ENCODE measurements at places on chromosomes 4 and X.

GRCh38 chr4:47483745-47484144 is 1.3 kb upstream of the ATP10D start:
- no peak for DNase-seq

GRCh38 chrX:123217077-123217476 is 33.0 kb downstream of the GRIA3 start:
- no peak for DNase-seq

DNA sequence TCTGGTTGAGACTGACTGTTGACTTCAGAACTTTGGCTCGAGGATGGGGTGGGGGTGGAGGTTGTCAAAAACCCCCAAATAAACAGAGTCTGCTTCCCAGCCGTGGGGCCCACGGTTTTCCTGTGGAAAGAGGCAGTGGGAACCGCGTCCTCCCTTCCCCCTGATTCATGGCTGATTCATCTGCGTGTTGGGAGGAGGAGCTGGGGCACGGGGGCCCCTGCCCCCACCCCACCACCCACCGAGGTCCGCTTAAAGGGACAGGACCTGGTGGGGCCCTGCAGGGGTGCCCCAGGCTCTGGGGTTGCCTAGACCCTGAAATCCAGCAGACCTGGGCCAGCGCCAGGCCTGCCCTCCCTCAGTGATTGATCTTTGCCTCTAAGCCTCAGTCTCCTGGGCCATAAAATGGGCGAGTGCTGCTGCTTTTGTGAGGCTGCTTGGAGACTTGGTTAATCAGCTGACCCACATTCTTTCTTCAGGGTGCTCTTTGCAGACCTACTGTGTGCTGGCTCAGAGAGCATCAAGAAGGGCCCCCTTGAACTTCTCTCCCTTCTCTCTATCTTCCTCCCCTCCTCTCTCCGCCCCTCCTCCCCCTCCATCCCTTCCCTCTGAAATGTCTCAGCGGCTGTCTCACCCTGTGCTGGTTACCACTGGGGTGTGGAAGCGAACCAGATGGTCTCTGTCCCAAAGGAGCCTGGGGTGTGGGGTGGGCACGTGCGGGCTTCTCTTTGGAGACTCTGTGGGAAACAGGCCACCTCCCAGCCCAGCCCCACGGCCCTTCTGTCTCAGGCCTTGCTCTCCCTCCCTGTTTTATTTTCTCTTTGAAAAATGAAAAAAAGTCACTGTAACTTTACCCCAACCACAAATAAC is 9.1 kb downstream of the HTRA3 start:
- DNase-seq: no peak

DNA sequence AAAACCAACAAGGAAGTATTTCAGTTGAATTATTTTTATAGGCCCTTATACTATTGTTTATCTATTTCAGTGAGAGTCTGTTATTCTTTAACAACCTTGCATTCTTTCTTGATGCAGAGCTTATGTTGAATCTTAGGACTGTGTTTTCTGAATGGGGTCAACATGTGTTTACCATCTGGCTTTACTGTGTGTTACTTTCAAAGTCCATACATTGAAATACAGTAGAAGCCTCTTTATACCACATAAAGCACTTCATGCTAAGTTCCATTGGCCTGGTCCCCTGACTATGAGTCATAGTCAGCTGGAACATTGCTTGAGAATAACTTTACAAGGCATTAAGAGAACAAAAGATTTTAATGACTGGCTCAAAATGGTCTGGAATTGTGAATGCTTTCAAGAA is 152.6 kb downstream of the GASK1B start:
- peak; percentile 49 for DNase-seq

DNA sequence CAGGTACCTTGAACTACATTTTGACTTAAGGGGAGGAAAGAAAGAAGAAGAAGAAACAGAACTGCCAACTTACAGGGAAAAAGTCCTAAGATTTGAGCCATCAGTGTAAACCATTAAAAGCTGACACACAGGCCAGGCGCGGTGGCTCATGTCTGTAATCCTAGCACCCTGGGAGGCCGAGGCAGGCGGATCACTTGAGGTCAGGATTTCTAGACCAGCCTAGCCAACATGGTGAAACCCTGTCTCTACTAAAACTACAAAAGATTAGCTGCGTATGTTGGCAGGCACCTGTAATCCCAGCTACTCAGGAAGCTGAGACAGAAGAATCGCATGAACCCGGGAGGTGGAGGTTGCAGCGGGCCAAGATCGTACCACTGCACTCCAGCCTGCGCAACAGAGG is 389.7 kb upstream of the FAM241A start:
- DNase-seq: no peak

DNA sequence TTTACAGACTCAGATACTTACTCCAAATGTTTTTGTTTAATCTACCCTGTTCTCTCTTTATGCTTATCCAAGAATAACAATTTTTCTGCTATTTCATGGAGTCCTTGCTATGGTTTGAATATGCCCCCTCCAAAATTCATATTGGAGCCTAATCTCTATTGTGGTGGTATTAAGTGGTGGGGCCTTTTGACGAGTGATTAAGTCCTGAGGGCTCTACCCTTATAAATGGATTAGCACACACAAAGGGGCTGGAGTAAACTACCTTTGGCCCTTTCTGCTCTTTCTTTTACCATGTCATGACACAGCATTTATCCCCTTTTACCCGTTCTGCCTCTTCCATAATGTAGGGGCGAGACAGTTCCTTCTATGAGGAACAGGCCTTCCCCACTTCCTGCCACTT is 285.5 kb downstream of the GASK1B start:
- no peak for DNase-seq

GRCh38 chr4:84366161-84366560 is 132.9 kb downstream of the NKX6-1 start:
- DNase-seq: no peak

DNA sequence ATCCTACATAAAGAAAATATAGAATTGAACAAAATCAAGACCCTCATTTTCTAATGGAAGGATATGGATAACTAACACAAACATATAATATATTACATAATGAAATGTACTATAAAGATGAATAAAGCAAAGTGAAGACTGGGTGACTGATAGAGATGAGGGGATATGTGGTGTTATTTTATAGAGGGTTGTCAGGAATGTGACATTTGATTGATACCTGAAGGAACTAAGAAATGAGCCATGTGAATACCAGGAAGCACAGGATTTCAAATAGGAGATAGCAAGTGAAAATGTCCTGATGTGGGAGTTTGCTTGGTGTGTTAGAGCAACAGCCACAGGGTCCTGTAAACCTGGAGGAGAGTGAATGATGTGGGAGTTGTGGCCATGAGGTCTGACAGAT is 40.1 kb upstream of the GNPDA2 start:
- DNase-seq: no peak

DNA sequence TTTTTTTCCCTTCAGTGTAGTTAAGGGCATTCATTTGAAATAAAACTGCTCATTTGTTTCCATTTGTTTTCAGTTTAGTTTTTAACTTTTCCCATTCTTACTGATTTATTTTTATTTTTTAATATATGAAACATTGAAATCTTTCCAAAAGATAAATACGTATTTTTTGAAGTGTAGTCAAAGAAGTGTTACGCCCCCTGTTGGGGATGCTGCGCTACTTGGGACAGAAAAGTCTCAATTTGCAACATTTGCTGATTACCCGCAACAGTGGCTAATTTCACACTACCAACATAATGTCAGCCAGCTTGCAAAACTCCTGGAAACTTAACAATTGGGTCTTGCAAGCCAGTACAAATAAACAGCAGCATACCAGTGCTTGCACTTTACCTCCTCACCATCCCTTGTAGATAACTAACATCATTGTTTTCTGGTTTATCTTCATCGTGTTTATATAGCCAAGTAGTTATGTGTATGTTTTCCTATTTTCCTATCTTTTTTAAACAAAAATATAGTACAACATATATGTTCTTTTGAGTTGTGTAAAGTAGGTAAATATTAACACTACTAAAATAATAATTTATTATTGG is 158.6 kb downstream of the STPG2 start:
- DNase-seq: no peak

- no peak for DNase-seq
These were observed 8.3 kb upstream of the GRPEL1 start for GRCh38 chr4:7075962-7076695.

DNA sequence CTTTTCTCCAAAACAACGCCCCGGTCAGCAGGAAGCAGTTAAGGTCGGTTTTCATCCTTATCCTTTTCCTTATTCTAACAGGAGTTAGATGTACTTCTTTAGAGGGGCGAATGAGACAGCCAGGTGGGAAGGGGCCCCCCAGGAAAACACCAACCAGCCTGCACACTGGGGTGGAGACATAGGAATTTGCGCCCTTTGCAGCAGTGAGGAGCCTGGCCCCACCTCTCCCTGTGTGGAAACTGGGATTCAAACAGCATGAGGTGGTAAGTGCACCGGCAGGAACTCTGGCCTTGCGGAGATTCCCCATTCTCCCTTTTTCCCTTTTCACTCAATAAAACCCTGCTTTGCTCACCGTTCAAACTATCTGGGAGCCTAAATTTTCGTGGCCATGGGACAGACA is 8.0 kb upstream of the FAM47C start:
- DNase-seq: no peak

DNA sequence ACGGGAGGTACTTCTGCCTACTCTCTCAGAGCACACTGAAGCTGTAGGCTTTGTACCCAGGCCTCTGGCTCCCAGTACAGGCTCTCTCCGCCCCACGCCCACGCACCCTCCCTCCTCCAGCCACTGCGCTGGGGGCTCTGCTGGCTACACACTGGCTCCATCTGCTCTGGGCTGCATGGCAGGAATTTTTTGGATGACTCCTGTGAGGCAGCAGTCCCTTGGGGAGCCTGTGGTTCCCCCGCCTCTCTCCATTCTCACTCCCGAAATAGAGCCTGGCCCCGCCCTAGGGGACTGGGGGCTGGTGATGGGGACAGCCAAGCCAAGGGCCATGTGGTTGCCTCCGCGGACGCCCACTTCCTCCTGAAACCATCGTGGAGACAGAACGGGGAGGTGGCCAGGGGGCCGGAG is 58.1 kb upstream of the ADRA2C start:
- DNase-seq: no peak

DNA sequence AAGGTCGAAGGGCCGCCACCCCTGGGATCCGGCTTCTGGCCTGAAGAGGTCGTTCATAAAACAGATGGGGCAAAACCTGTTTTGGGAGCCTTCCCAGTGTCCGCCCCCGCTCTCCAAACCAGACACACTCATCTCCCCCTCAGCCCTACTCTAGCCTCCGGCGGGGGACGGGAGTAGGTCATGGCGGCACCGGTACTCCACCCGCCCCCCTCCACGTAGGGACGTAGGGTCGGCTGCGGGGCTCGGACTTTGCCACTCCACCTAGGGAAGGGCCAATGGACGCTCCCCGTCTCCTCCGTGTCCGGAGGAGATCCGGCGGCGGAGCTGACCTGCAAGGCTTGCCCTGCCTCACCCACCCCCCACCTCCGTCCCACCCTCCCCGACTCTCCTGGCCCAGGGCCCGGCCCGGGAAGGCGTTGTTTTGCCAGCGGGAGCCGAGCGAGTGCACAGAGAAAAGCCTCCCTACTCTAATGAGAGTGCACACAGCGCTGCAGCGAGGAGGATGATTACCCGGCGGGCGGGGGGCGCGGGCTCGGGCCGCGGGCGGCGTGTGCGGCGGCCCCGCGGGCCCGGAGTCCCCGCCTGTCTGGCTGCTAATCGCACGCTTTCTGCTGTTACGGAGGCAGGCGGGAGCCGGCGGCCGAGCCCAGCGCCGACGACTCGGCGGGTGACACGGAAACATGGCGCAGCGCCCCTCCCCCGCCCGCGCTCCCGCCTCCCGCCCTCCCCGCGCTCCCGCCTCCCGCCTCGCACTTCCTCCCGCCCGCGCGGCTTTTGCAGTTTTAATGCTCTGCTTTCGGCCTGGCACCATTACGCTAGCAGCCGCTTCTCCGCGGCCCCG is 8.3 kb upstream of the BCOR start:
- no peak for DNase-seq

DNA sequence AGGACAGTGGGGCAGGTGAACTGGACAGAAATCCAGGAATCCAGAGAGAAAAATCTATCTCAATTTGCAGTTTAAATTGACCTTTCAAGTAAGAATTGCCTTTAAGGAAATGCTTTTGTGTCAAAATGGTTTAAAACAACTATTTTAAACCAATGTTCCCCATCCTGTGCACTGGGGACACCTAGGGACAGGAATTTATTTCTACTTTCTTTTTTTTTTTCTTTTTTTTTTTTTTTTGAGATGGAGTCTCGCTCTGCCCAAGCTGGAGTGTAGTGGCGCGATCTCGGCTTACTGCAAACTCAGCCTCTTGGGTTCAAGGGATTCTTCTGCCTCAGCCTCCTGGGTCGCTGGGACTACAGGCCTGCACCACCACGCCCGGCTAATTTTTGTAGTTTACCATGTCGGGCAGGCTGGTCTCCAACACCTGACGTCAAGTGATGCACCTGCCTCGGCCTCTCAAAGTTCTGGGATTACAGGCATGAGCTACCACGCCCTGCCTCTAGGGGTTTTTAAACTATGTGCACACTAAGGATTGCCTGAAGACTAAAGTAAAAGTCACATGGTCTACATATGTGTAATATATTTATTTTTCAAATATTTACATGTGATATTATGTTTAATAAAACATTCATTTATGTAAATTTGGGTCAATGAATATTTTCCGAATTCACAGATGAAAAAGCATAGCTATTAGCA is 1213.4 kb downstream of the STIM2 start:
- no peak for DNase-seq

GRCh38 chr4:87390551-87390890 is 467 bp downstream of the HSD17B11 start:
- no peak for DNase-seq

DNA sequence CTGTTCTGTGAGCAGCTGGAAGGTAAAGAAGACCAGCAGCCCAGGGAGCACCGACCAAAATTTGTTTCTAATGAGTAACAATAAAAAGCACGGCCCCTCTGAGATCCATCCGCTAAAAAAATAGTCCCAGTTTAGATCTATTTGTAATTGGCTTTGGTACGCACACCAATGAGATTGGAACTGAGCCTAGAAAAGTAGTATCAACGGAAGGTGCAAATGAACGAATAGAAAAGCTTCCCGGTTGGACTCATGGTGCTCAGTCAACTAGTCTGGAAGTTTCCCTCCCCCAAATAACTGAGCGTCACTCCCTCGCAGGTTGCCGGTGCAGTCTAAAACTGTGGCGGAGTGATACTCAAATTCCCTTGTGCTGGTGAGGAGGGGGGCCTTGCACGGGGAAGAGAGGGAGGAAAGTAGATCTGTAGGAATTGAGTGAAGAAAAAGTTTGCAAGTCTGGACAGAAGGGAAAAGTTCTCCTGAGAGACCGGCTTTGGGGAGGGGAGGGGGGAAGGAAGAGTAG is at the start of gene COL4A5:
Gene COL4A5, plus strand, starts transcription at position 413 of the 517 bp plus-strand sequence. CDS start 288 bp downstream, outside the sequence.
- DNase-seq: no peak

DNA sequence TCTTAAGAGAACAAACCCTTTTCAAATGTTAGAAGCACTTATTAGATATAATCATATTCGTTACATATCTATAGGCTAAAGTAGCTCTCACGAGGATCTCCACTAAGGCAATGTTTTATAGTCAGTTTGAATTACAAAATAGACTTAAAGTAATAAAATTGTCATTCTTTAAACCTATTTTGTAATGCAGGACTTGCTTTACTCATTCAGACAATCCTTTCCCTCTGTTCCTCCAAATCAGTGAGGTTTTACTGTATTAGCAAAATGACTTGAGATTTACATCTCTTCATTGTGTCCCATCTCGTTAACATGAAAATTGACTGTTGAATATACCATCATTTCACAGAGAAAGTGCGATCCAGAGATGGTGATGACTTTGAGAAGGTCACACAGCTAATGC is 264.4 kb downstream of the THOC2 start:
- DNase-seq: no peak

Data from omental fat pad (tissue), 4 donors.